Epithelial cell of esophagus (primary cell): ENCODE measurements at places on chromosomes 5 and 9.

DNA sequence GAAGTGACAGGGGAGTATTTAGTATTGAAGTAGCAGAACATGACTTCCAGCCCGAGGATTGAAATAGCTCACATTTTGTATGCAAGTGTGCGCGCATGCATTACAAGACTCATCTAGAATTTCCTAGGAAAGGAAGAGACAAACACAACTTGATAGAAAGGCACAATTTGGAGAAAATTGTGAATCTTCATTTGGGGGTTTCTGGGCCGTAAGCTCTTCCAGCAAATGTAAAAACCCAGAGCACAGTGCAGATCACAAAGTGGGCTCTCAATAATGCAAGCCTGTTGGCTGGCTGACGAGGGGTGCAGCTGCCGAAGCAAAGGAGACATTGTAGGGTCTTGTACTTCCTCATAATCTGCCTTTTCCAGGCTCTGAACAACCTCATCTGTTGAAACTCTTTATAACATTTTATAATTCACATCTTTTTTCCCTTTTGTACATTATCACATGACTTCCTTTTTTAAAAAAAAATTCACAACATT, 109.0 kb downstream of the BAAT start:
- DNase-seq = no peak

- peak; percentile 72 for DNase-seq
These were observed 286.0 kb upstream of the TUSC1 start for GRCh38 chr9:25964239-25964638.

DNA sequence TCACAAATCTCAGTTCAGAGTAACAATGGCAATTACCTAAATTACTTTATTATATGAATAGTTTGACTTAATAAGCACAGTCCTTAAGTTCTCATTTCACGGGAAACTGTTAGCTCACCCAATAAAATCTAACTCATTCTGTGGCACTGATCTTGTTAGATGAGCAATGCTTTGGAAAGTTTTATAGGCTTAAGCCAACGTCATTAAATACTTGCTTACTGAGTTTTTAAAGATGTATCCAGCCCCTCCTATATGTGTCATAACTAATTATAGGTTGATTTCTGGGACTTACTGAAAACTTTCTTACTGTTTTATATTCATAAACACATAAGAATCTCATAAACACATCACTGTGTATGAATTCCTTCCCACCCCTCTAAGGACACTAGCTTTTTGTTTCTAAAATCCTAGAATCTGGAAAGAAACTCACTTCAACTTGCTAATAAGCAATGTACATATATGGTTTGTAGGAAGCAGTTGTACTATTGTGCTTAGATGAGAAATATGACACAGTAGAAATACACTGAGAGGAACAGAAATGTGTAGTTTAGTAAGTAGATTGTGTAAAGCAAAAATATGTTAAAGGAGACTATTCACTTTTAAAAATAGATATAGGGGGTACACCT, 14.1 kb upstream of the MARCOL start:
- peak; percentile 63 for DNase-seq

- DNase-seq = peak; percentile 87
These were observed 446 bp downstream of the FBXL17 start for GRCh38 chr5:108381350-108381953.

DNA sequence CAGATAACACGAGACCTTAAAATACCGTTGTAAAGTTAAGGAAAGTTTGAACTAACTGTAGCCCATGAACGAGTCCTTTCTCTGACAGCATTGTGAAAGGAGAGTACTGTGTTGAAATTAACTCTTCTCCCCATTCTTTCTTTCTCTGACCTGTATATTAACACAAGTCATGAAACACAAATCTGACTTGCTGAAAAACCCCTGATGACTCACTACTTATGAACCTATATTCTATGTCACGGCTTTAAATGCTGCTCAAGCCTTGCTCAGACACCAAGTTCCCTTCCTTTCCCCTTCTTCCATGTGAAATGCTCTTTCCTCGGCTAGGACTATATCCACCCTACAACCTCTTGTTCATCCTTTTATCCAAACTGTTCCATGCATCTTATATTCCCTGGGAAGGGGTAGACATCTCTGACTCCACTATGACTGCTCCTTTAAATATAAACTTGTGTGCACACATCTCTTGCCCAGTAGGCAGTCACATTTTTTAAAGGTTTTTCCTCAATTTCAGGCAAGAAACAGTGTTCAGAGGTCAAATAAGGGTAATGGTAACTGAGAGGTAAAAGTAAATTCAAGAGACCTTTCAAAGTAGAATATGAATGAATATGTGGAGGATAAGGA, 142.9 kb downstream of the NFIB start:
- DNase-seq = peak; percentile 89

DNA sequence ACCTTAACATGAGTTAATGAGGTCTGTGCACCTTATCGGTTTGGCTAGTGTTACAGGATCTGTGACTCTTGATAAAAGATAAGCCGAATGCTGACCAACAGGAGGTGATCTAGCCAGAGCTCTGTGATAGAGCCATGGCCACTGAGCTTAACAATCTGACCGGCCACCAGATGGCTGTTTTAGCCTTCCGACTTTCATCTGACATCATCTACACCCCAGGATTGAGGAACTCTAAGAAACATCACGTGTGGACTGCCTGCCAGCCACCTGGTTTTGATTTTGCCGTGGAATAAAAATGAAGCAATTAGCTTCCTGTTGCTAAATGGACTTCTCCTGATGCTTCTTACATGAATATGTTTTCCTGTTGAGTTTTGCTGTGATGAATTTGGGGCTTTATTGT, 281.3 kb downstream of the CEMIP2 start:
- DNase-seq = no peak

DNA sequence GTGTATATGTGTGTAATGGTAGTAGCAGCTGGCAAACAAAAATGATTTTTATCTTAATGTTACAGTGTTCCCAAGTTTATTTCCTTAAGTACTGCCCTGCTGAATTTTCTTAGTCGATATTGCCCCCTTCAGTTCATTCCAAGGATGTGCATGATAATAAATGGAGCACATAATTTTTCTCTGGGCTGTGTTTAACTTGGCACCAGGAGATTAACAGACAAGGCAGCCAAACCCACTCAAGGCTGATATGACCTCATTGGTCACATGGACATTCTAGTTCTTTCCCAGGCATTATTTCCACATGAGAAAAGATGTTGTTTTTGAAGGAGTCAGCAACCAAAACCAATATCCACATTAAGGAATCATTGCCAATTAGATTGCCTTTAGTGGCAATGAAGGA, 61.8 kb downstream of the COX7C start:
- peak; percentile 59 for DNase-seq

- no peak for DNase-seq
These were observed 213.2 kb downstream of the EPB41L4A start for GRCh38 chr5:112205846-112206245.

- DNase-seq = no peak
These were observed 253.4 kb upstream of the CDH18 start for GRCh38 chr5:20241351-20241750.

- DNase-seq = no peak
These were observed 76.5 kb upstream of the ALDH1A1 start for GRCh38 chr9:73029346-73029745.

DNA sequence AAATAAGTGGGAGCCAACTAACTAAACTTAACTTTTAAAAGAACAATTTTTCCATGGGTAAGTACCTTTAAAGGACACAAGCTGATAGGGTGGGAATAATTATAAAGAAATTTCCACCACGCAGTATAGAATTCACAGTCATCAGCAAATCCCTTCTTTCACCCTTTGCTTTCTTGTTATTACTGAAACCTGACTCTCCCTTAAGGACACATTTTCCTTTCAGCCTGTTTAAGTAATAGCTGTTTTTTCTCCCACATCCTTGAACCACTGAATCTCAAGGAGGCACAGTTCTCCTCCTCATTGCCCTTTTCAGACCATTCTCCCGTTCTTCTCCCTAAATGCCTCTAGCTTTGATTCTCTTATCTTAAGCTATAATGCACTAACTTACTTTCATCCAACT, 6.3 kb downstream of the C5orf15 start:
- no peak for DNase-seq

GRCh38 chr5:111461934-111462333, 50.4 kb downstream of the STARD4 start:
- DNase-seq = no peak

DNA sequence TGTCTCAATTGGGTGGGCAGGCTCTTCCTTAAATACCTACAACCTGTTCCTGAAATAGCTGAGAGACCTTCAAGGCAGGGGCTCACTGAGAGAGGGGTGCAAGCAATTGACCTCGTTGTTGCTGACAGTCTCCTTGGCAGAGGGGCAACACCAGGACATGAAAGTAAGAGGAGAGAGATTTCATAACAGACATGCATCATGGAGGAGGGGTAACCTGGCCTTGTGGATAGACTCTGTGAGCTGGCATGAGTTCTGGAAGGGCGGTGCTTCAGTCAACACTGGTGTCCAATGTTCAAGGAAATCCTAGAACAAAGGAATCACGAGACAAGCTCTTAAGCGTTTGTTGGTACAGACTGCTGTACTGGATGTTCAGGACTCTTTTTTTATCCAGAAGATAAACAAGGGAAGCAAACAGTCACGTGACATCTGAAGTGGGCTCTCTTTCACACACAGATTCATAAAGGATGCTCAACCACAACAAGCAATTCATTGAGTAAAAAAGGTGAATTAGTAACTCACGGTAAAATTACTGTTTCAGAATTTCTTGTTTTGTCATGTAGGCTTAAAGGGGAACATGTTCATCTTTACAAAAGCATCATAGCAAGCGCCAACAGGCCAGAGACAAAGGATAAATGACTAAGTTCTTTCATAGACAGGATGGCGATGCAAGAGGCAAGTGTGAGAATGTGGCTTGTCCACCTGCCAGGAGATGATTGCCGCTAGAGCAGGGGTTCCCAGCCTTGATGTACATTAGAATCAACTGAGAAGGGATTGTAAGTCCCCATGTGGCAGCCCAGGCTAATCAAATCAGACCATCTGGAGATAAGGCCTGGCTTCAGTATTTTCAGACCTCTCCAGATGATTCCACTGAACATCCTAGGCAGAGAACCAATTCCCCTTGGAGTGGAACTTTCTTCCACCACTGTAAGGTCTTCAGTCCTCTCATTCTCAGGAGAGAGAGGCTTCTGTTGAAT, 20.7 kb downstream of the ANKRA2 start:
- DNase-seq = peak; percentile 91

DNA sequence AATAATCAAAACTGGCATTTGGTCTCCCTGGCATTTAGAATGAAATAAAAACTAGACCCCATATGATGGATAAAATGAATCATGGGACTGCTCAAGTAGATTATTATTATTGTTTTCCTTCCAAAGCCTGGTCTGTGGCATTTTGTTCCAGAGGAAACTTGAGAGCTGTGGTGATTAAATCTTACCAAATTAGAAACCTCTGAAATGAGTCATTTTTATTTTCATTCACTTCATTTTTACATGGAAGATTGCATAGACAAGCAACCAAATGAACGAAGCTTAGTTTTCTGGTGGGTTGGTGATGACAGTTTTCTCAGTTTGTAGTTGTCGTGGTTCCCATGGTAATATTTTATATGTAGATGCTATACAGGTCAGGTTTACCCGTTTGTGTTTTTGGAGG, 23.4 kb downstream of the PAM start:
- peak; percentile 36 for DNase-seq

DNA sequence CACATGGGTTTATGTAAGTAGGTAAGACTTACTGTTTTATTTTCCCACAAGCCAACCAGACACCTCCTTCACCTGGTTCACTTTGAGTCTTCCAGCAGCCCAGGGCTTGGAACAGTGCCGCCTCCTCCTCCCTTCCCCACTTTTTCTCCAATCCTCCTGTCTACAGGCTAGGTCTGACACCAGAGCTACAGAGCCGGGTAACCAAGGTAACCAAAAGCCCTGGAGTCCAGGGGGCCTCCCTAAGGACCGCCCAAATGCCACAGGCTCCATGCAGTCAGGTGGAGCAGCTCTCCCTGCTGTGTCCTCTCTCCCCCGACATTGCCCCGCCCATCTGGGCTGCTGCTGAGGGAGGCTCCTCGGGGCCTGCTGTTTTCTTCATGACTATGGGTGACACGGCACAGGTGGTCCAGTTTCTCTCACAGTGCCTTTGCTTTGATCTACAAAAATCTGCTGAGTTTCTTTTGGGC, 138.0 kb upstream of the EFNA5 start:
- no peak for DNase-seq

GRCh38 chr9:71506821-71507220, 261.5 kb downstream of the CEMIP2 start:
- peak; percentile 97 for DNase-seq

GRCh38 chr9:115525111-115526058, 407.4 kb upstream of the TNC start:
- DNase-seq = peak; percentile 14

DNA sequence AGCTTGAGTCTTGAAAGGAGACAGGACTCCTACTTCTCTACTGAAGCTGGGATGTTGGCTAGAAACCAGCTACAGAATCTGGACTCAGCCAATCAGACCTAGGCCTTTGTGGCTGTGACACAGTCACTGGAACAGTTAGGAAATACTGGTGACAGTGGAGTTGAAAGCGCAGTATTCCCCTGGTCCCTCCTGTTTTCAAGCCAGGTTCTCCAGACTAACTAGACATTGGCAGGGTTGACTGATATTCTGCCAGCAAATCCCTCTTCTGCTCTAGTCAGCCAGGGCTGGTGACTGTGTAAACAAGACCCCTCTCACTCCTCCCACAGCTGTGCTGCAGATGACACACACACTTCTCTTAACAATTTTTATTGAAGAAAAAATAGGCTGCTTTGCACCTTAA, 8.7 kb downstream of the SHROOM1 start:
- no peak for DNase-seq

GRCh38 chr5:17221843-17222636, 4.6 kb downstream of the BASP1 start:
- DNase-seq = no peak

GRCh38 chr9:112061152-112061740, 113.9 kb downstream of the SUSD1 start:
- DNase-seq = peak; percentile 96

GRCh38 chr9:114790521-114790920, 15.3 kb downstream of the TNFSF15 start:
- DNase-seq = no peak

DNA sequence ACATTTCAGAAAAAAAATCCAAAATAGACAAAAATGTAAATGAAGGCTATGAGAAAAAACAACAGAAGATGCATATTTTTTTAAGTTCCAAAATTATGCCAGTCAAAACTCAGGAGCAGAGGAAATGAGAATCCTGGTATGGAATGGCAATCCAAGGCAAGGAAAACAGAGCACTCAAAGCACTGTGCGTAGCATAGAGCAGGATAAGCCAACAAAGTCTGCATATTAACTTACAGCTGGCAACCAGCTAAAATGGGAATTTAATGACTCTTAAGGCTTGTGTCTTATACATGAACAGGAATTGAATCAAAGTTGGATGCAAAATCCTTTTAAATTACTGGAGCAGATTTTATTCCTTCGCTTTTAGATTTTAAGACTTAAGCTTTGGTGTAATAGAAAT, 203.5 kb upstream of the DAPK1 start:
- DNase-seq = no peak
